ENCODE measurements at places on chromosomes 4 and X.

- DNase-seq = no peak
Observed at GRCh38 chr4:127580891-127581290, 51.9 kb upstream of the INTU start.

DNA sequence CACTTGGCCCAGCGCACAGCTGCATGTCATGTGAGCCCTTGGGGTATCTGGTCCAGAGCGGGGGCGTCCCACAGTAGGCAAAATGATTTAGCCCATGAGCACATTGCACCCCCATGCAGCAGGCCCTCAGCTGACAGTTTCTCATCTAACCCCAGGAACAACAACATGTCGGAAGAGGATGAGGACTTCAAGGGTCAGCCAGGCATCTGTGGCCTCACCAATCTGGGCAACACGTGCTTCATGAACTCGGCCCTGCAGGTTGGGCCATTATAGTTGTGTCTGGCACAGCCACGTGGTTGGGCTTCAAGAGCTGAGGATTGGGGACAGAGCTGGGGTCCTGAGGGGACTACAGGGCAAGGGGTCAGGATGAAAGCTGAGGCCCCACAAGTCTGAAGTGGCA lies 7.8 kb downstream of the USP11 start:
- no peak for DNase-seq

DNA sequence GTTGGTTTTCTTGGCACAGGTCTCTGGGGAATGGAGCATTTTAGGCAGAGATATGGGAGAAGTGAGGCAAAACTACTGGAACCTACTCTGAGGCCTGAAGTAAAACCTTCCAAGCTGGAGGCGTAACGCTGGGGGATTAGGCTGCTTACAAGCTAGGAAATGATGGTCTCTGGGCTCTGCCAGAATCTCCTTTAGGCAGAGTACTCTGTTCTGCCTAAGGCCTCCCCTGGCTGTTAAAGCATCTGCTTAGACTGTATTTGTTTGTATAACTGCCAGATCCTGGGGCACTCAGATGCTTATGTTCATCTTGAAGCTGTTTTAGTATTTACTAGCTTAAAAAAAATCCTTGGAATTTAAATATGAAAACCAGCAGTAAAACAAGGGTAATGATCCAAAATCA lies 822.2 kb downstream of the RPA4 start:
- DNase-seq = no peak

- DNase-seq = no peak
Observed at GRCh38 chr4:74018771-74019170, 19.7 kb downstream of the CXCL3 start.
